ENCODE measurements at places on chromosomes 3 and 15.

GRCh38 chr3:133121450-133121849 is 83.3 kb downstream of the TMEM108 start:
- no peak for DNase-seq

DNA sequence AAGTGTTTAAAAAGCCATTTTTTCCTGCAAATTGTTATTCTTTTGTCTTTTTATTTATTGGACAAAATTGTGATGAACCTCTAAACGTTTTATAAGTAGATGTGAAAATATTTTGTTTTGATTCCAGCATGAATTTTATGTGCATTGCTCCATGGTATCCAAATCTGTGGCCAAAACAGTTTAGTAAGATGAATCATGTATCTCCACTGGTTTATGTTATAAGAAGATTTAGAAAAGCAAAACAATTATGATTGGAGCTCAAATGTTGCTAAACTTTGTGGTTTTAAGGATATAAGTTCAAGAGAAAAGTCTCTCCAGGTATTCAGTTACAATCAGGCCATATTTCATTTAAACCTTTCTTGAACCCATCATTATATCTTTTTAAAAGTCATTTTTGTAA is 80.9 kb downstream of the NECTIN3 start:
- no peak for DNase-seq

DNA sequence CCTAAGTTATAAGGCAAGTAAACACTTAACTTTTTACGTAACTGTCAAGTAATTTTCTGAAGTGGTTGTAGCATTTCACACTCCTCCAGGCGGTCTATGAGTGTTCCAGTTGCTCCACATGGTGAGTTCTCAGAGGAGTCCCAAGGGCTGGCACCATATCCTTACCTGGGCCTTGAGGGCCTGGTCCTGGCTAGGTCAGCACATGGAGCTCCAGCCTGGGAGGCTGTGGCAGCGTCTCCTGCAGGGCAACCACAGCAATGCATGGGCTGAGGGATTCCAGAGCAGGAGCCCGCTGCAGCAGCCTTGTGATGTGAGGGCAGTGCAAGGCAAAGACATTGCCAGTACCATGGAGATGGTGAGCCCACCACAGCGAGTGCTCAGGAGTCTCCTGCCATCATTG is 32.2 kb upstream of the LYZL4 start:
- no peak for DNase-seq

- DNase-seq, result no peak
Measured at GRCh38 chr3:117322866-117323265, 613.3 kb downstream of the TUSC7 start.

DNA sequence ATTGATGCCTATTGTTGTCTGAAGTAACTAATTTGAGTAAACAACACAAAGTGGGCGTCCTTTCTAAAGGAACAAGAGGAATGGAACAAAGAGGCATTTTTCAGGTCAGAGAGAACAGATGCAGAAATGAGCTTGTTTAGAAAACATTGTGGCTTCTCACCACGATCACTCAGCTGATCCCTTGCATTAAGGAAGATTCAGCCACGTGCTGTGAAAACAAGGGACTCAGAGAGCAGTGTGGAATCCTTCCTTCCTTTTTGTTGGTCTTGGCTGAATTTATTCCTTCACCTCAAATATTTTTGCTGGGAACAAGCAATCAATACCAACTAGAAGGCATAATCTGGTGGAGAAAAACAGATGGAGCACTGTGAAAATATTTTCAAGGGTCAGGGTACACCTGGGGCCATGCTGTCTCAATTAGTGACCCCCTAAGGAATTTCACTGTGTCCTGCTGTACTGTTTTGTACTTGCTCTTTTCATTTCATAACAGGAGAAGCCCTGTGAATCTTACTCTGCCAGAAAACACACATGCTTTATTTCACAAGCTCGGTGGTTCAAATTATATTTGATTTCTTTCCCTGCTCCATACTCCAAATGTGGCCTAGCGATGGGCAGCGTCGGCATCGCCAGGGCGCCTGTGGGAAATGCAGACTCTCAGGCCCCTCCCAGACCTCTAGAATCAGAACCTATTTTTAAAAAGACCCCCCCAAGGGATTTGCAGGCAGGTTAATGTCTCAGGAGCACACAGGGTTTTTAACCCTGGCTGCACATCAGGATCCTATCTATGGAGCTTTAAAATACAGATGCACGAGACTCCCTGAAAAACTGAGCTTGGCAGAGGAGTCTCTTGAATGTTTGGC is 11.6 kb upstream of the SLC6A20 start:
- no peak for DNase-seq

DNA sequence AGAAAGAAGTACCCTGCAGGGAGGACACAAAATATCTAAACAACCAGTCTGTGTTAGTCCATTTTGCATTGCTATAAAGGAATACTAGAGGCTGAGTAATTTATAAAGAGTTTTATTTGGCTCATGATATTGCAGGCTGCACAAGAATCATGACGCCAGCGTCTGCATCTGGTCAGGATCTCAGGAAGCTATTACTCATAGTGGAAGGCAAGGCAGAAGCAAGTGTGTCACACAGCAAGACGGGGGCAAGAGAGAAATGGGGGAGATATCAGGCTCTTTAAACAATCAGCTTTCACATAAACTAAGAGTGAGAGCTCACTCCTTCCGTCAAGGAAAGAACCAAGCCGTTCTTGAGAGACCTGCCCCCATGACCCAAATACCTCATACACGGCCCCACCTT is 614.8 kb downstream of the ZIC1 start:
- no peak for DNase-seq

DNA sequence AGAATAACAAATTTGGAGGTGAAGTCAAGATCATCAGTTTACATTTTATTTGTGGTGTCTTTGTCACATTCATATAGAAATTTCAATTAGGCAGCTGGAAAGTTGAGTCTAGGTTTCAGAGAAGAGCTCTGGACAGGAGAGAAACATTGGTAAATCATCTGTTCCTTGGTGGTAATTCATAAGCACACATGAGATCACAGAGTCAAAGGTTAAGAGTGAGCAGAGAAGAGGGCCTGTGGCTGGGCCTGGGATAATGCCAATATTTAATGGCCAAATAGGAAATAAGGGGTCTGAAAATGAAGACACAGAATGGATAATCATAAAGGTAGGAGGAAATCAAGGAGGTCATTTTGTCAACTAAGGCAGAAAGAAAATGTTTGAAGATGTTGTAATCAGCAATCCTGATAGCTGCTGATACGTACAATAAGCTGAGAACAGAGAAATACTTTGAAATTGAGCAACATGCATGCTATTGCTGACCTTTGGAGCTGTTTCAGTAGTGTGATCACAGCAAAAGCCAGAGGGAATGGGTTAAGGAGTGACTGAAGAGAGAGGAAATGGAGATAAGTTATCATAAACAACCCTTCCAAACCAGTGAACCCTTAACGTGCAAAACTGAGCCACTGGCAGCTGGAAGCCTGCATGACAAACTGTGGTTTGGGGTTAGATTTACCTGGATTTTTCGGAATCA is 692.8 kb downstream of the AGBL1 start:
- no peak for DNase-seq

DNA sequence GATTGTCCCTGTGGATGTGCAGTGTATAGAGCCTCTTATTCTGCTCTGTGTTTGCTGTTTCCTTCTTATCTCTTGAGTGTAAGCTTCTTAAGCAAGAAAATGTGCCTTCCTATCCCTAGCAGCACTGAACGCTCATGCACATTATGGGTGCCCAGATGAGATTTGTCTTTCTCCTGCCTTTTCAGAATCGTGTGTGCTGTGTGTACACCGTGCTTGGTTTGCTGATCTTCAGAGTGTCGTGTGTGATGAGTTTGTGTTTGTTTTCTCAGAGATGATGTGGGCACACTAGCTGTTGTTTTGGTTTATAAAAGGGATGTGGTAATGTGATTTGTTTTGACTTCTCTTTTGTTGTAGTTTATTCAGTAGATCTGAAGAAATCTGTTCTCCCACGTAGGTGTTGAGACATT is 19.7 kb downstream of the GPR171 start:
- no peak for DNase-seq

DNA sequence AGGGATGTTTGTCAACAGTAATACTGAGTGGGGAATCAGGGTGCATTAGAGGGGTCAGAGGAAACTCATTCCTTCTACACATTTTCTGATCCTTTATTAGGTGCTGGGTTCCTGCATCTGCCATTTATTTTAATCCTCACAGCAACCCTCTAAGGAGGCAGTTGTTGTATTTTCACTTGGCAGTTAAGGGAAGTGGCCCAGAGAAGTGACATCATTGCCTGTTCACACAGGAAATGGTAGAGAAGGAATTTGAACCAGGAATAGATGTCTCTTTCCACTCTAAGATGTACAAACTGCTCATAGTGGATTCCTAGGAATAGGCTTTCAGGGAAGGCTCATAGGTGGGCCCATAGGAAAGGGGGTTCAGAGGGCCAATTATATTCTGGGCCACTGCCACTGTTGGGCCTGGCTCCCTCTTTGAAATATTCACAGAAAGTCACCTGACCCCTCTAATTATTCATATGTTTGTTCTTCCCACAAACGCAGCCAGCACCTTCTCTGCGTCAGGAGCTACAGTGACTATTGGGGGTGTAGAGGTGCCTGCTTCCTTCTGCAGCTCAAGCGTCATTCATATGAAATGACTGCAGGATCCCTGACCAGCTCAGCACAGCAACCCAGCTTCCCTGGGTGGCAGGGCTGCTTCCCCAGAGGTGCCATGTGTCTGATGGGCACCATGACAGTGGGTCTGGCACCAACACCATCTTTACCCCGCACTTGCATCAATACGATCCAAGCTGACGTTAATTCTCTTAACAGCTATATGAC is 163.9 kb upstream of the SMAD3 start:
- DNase-seq, result no peak

GRCh38 chr3:30007668-30008067 is 598.7 kb upstream of the TGFBR2 start:
- no peak for DNase-seq

- DNase-seq, result no peak
Measured at GRCh38 chr3:71064956-71065763, 518.4 kb downstream of the FOXP1 start.

GRCh38 chr3:60190073-60190472 is 1061.2 kb downstream of the FHIT start:
- DNase-seq, result no peak

DNA sequence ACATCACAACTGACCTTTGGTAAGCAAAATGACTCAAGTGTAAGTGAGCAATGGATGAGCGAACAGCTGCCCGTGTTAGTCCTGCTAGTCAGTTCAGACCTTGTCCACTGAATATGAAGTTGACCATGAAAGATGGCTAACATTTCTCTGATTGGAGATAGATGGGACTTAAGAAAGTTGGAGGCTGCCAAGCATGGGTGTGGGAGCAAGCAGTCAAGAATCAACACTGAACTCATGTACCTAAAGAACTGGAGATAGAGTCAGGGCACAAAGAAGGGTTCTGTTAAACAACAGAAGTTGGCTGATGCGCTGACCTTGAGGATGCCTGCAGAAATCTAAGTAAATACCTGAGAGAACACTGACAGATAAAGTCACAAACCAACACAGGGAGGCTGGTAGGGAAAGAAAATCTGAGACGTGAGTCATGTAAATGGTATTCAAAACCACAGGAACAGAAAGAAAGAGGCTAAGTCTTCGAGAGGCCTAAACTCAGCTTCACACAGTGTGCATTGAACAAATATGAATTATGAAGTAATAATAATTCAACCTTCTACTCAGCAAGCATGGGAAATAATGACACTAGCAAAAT is 30.7 kb upstream of the ANPEP start:
- no peak for DNase-seq

DNA sequence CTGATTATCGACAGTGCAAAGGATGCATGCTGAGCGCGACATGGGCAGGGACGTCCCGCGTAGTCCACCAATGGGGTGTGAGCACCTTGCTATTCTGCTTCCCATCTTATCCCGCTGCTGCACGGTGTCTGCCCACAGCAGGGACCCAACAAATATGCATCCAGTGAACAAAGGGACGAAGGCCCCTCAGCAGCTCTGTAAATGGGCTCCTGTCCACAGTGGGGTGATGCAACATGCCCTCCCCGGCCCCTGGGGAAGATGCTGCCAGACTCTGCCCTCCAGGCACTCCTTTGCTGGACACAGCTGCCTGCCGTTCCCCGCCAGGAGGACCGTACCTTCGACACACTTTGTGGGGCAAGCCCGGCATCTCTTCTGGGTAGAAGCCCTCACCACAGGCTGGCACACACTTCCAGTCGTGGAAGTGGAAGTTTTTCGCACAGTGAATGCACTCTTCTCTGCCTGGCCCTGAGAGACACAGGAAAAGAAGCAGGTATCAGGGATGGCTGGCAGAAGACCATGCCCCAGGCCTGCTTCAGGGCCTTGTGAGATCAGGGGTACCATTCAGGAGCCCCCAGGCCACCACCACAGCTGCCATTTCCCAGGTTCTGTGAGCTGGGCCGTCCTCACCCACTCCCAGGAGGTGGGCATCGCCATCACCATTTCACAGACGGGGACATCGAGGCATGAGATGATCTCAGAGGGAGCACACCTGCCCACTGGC is 18.2 kb upstream of the SNRPA1 start:
- DNase-seq, result no peak

DNA sequence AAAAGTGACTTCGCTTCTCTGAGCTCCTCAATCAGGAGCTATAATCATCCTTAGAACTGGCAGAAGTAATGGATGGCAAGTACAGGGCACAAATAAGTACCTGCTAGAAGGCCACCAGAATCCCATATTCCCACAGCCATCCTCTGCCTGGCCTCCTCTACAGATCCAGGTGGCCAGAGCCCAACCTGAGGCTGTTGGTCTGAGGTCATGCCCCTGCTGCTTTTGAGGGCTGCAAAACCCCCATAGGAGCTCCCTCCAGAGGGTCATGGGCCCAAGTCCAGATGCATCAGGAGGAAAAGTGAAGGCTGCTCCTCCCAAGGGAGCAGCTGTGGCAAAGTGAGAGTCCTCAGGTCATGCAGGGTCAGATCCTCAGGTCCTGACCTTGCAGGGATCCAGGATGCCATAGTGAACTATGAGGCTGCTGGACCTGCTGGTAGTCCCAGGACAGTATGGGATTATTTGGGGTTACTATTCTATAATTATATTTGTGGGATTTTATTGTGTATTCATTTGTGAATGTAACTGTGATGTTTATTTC is 3.0 kb upstream of the PLCD1 start:
- no peak for DNase-seq

DNA sequence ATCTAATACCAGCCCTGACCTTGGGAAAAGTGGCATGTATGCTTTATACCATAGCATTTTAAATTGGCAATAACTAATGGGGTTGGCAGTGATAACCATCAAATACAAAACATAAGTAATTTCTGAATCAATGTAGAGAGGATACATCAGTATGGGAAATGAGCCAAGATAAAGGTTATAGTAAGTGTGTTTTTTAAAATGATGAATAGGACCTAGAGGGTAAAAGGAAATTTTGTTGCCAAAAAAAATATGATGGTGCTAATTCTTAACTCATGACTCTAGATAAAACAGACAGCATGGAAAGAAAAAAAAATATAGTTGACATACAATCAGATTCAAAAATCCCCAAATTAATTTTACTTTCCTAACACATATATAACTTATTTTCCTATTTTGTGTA is 75.4 kb upstream of the ROBO1 start:
- DNase-seq, result no peak

GRCh38 chr3:126269354-126269753 is 87.9 kb downstream of the KLF15 start:
- no peak for DNase-seq

- DNase-seq, result no peak
Measured at GRCh38 chr3:24195504-24196230, 250.6 kb downstream of the NR1D2 start.

Measured in forelimb muscle (tissue), 1 donor.